Cortex of kidney (tissue), 1 donor: ENCODE measurements at places on chromosomes 4 and X.

DNA sequence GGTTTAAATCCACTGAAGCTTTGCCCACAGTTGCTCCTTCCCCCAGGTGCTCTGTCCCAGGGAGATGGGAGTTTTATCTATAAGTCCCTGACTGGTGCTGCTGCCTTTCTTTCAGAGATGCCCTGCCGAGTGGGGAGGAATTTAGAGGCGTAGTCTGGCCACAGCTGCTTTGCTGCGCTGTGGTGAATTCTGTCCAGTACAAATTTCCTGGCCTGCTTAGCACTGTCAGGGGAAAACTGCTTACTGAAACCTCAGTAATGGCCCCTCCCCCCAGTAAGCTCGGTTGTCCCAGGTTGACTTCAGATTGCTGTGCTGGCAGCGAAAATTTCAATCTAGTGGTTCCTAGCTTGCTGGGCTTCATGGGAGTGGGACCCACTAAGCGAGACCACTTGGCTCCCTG lies 40.1 kb downstream of the UGT2B17 start:
- DNase-seq, result no peak

DNA sequence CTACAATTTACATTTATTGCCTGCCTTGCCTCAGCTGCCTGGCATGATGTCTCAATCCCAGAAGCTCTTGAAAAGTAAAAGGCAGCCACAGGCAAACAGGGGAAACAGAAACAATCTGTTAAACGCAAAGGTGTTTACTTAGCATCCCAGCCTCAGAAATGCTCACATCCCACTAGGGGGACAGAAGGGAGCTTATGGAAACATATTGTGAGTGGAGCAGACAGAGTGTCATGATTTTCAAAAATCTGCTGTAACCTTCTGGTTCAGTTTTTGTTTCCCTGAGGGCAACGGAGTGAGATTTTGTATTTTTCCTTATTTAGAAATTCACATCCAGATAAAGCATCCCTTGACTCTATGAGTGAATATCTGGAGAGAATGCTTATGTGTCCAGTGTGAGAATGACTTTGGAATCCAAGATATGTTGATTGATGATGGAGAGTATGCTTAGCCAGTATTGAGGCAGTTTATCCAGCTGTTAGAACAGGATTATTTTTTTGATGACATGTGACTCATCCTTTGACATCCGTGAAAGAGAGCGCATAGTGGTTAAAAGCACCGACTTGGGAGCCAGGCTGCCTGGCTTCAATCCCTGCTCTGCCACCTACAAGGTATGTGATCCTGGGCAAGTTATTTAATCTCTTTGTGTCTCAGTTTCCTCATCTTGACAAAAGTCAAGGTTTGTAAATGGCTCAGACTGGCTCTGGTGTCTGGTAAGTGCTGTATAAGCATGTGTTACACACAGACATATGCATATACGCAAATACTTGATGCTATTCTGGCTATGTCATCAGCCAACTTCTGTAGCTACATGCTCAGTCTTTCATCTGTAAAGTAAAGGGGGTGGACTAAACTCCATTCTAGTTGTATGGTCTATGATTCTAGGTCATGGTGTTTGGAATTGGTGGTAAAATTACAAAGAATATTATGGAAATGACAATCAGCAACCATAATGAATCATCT lies 381.2 kb downstream of the RAPGEF2 start:
- DNase-seq, result no peak

DNA sequence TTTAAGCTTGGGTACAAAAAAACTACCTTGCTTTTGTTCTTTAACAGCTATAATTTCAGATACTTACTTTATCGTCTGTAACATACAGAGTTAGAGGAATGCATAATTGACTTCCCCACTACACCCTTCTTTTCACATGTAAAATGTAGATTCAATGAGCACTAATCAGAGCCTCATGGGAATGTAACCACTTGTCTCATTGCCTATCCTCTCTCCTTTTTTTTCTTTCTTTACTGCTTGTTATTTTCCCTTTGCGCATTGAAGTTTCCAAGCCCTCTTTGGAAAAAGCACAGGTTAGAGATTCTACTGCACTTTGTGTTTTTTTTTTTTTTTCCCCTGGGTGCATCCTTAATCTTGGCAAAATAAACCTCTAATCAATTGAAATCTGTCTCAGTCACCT lies 965.1 kb upstream of the PABPC4L start:
- DNase-seq, result no peak

GRCh38 chr4:41303372-41304118 lies 46.8 kb downstream of the UCHL1 start:
- DNase-seq, result no peak

GRCh38 chrX:55290963-55291362 lies 26.2 kb upstream of the PAGE3 start:
- no peak for DNase-seq

GRCh38 chrX:21047034-21047455 lies 327.2 kb upstream of the CNKSR2 start:
- no peak for DNase-seq

DNA sequence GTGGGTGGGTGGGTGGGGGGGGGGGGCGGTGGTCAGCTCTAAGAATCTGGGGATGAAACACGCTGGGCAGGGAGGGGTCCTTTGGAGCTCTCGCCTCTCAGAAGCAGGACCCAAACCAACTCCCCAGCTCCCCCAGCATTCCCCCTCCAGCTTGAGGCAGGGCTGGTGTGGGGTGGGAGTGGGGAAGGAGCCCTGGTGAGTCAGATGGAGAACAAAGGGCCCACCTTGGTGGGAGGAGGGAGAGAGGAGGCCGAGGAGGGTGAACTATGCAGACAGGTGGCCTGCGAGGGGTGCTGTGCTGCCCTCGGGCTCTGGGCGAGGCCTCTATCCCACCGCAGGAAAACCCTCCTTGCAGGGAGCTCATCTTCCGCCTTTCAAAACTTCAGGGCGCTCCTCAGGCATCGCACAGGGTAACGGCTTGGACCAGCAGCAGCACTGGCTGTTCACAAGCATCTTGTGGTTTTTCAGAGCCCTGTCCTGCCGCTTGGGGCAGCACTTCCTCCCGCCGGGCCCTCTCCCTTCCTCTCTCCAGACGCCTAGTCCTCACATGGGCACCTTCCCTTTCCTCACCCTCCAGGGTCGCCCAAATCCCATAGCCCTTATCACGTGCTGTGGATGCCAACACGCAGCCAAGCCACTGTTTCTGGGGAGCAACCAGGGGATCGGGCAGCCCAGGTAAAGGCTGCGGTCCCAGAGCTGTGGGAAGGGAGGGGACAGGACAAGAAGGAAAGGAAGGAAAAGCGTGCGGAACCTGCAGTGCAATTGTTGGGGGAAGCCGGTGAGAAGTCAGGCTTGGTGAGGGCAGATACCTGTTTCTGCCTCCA lies 34.0 kb upstream of the GRPEL1 start:
- no peak for DNase-seq

DNA sequence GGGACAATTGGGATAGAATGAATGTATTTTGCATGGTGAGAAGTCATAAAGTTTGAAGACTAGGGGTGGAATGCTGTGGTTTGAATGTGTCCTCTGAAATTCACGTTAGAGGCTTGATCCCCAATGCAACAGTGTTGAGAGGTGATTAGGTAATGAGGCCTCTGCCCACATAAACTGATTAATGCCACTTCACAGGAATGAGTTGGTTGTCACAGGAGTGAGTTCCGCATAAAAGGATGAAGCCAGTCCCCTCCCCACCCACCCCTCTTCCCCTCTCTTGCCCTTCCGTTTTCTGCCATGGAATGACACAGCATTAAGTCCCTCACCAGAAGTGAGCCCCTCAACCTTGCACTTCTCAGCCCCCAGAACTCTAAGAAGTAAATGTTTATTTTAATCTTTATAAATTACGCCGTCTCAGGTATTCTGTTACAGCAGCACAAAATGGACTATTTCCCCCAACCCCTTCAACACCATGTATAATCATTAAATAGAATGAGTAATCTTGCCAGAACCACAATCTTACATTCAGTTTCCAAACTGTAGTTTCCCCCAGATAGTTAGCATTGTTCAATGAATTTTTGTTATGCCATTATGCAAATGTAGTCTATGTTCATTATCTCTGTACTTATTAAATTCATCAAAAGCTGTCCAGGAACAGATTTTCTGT lies 5.5 kb upstream of the MMAA start:
- DNase-seq, result no peak

- no peak for DNase-seq
These were observed 244.7 kb downstream of the PALLD start for GRCh38 chr4:168741281-168742173.

DNA sequence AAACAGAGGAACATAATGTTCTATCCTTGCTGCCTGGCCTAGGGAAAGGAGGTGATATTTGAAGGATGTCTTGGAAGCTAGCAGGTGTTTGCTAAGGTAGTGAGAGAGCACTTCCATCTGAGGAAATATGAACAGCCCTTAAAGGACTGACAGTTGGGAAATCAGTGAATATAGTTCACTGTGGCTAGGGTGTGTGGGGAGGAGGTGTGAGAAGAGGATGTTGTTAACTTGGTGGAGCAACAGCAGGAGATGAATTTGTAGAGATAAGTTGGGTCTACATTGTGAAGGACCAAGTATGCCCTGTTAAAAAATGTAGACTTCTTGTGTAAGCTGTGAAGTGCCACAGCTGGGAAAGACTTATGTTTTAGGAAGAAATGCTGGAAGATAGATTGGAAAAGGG lies 25.5 kb downstream of the TBC1D19 start:
- no peak for DNase-seq

GRCh38 chr4:36164900-36165630 lies 79.2 kb downstream of the ARAP2 start:
- no peak for DNase-seq

DNA sequence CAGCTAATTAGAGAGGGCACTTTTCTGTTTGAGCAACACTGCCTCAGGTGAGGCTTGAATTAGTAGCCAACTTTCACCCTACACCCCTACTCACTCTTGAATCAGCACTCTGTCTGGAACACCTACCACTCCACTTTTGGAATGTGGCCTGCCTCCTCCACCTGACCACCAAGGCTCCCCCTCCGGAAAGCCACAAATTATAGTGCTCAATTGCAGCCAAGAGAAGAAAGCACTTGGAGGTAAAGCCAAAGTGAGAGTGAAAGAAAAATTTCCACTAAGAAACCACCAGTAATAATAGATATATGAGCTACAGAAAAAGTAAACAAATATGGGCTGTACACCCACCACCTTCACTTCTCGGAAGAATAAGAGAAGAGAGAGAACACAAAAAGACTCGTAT lies 41.1 kb downstream of the PPP3CA start:
- no peak for DNase-seq

DNA sequence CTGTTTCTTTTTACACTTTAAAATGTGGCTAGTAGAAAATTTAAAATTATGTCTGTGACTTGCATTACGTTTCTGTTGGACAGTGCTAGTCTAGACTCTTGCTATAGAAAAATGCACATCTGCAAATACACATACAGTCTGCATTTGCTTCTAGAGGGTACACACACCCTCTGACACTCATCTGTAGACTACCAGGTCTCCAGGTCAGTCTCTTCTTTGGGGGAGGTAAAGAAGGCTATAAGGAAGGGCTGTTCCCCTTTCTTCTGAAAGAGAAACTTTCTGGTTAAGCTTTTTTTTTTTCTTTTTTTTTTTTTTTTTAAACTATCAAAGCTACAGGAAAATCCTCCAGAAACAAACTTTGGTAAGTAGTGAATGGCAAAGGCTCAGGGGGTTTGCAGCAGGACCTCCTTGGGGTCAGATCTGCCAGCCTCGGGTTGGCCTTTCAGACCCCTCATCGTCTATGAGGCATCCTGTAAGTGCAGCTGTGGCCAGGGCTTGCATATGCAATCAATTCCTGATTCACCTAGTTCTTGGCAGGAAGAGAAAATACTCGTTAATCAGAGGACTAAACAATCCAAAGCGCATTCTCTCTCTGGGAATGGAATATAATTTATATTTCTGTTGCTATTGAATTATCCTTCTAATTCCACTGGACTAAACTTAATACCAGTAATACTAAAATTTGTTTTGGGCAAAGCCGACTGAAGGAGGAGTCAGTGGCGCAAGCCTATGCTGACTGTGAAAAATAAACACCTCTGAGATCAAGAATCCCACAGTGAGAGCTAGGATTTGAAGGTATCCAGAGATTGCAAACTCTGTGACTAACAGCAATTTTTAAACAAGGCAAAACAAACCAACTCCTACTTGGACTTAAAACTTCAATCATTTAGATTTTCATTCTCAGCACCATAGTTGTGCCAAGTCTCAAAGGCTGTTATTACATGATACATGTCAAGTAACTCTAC lies 109.3 kb upstream of the TBC1D9 start:
- no peak for DNase-seq

GRCh38 chr4:108244606-108245005 lies 75.9 kb upstream of the LEF1 start:
- no peak for DNase-seq

DNA sequence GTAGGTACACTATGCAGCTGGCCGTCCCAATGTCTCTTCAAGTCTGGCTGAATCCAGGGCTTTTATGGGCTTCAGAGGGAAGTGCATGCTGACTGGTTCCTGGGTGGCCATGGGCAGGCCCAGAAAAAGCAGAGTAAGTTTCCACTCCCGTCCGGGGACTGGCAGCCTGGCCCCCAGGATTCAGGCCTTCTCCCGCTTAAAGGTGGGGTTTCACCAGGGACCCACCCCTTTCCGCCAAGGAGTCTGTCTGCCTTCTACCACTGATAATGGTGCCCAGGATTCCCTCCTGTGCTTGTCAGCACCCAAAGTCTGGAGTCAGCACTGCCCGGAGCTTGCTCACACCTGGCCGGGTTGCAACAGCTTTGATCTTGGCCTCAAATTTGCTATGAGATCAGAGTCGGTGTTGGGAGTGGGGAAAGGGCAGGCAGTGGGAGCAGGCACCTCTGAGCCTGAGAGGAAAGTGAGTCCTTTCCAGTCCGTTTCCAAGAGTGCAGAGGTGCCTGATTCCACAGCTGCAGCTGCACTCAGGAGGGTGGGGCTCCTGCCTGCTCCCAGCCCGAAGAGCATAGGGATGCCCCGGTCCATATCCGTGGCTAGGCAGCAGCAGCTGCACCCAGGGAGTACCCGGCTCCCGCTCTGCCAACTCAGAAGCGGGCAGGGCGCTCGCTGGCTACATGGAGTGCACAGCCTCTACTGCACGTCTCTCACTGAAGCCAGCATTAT lies 1344.3 kb upstream of the ADGRL3 start:
- no peak for DNase-seq

GRCh38 chrX:22730542-22730941 lies 269.2 kb upstream of the DDX53 start:
- no peak for DNase-seq

DNA sequence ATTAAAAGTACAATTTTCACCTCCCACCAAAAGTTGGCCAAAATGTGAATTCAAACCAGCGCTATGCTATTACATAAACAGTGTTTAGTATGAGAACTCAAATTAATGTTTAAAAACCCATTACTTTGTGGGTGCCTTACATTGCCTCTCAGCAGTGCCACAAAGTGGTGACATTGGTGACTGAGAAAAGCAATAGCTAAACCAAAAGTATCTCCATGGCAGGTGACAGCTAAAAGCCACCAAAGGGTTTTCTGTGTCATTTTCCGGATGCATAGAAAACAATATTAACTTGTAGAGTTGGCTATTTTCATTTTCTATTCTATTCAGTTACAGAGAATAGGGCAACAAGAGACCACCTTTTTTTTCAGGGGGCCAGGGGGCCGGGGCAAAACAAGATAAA lies 261.2 kb downstream of the MAPK10 start:
- no peak for DNase-seq

DNA sequence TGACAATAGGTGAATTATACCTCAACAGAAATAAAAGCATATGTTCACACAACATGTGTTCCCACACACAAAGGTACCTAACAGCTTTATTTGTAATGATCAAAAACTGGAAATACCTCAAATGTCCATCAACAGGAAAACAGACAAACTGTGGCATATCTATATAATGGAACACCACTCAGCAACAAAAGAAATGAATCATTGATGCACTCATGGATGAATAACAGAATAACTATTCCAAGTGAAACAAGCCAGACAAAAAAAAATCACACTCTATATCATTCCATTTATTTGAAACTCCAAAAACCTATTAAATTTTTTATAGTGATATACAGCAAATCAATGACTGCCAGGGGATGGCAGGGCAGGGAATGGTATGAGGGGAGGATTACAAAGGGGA lies 148.1 kb downstream of the PLS3 start:
- DNase-seq, result no peak
